ENCODE measurements at places on chromosomes 16 and 17.

DNA sequence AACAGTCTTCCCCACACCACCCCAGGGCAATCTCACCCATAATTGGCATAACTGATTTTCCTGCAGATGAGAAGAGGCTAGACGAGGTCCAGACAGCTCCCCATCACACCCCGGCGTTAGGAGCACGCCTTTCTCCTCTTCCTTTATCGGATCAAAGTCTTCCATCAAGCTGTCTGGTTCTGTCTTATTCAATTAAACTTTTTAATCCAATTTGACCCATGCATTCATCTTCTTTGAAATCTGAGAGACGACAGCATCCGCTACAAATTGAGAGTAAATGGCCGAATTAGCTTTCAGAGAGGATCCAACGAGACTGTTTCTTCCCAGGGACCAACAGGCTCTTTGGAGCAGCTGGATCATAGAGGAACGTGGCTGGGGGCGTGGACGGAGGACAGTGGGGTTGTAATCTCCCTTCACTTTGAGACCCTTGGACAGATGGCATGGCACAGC lies 44.4 kb upstream of the GPRC5B start:
- H3K27ac ChIP-seq = no peak overlapping the region
- no peaks in the 10 kb centered on the region for H3K4me1 ChIP-seq
- no peaks in the 10 kb centered on the region for H3K36me3 ChIP-seq

DNA sequence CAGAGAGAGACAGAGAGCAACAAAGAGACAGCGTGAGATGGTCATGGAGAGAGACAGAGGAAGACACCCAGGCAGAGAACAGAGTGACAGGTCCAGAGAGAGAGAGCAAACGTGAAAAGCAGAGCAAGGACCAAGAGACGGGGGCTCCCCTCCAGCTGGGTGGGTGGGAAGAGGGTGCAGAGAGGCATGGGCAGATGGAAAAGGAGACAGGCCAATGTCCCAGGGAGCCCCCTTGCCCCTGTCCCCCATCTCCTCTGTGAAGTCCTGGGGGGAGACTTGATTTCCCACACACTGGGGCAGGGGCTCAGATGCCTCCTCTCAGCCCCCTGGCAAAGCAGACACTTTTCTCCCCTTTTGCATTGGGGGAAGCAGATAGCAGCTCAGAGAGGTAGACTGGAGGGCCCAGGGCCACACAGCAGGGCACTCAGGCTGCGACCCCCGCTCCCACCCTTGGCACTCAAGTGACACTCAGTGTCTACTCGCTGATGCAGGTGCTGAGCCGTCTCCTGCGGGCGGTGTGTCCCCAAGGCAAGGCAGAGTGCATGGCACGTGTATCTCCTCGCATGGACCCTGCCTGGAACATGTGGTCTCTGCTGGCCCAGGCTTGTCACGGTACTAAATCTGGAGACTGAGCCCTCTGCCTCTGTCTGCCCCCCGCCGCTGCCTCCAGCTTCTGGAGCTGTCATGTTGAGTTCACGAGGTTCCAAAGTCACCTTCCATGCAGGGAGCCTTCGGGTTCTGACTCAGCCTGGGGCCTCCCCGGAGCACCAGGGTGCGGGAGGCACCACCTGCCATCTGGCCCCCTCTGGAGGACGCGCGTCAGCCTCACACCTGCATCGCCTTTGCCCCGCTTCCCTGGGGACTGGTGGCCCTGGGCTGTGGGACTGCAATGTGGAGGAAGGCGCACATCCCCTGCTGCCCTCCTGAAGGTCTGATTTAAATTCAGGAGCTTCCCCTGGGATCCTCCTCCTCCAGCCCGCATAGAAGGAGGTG lies 215.9 kb upstream of the GSE1 start:
- no peak overlapping the region for H3K4me3 ChIP-seq
- H3K27ac ChIP-seq = peak overlapping the region; percentile 68
- DNase-seq = no peak
- H3K4me1 ChIP-seq = peaks cover 29% of the 10 kb centered on the region
- H3K36me3 ChIP-seq = no peaks in the 10 kb centered on the region

GRCh38 chr16:82203198-82203597 lies 33.2 kb upstream of the MPHOSPH6 start:
- H3K27ac ChIP-seq = no peak overlapping the region
- H3K4me1 ChIP-seq = no peaks in the 10 kb centered on the region
- DNase-seq = no peak
- H3K4me3 ChIP-seq = no peak overlapping the region
- no peaks in the 10 kb centered on the region for H3K27me3 ChIP-seq

DNA sequence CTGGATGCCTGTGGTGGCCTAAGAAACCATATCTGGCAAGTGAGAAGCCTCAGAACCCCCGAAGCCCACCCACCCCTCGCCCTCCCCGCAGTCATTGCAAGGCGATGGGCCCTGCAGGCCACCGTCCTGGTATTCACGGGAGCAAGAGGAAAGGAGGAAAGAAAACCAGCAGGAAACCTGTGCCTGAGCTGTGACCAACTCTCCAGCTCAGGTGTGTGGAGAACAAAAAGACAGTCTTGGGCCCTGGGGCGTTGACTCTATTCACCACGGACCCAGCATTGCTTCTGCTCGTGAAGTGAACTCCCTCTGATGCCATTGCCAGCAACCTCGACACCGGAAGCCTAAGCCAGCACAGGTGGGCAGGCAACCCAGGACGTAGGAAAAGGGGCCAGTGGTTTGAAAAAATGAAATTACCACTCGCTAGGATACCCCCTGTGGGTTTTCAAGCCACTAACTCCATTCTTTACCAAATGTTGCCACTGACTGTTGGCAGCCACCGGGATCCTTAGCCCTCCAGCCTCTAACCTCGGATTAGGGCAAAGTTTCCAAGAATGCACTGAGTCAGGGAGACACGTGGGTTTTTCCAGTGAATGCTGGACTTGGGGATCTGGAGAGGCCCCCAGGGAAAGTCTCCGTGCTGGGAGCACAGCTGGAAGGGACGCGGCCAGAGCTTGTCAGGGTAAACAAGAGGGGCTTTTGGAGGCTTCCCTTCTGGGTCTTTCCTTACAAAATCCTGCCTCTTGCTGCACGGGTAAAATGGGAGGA lies 25.1 kb downstream of the FA2H start:
- no peak overlapping the region for H3K4me3 ChIP-seq
- no peak for DNase-seq
- no peak overlapping the region for H3K27ac ChIP-seq
- no peaks in the 10 kb centered on the region for H3K36me3 ChIP-seq
- H3K27me3 ChIP-seq = no peaks in the 10 kb centered on the region

- H3K4me1 ChIP-seq = peaks cover 6% of the 10 kb centered on the region
- peak overlapping the region; percentile 50 for H3K4me3 ChIP-seq
- peak overlapping the region; percentile 49 for H3K27ac ChIP-seq
Measured at GRCh38 chr17:39740357-39741111, 2.8 kb downstream of the GRB7 start.

DNA sequence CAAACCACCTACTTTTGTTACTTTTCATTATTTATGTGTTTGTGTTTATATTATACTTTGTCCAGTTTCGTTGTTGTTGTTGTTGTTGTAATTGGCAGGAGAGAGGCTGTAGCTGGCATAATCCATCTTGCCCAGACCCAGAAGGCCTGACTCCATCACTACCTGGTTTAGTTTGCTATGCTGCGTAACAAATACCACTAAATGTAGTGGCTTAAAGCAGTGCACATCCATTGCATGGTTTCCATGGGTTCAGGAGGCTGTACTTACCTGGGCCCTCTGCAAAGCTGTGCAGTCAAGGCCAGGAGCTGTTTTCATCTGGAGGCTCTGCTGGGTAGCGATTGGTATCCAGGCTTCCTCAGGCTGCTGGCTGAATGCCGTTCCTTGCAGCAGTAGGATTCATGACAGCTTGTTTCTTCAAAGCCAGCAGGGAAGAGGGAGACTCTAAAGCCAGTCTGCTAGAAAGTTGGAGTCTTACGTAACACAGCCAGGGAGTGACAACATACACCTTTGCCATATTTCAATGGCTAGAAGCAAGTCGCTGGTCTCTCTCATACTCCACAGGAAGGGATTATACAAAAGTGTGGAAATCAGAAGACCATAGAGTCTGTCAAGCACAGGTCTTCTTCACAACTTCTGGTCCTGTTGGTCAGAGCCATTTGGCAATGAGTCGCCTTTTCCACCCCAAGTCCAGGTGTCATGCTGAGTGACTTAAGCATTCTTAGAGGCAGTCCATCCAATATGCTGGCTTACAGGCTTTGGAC lies 41.1 kb downstream of the TNRC6C start:
- H3K4me1 ChIP-seq = peaks cover 10% of the 10 kb centered on the region
- H3K27ac ChIP-seq = no peak overlapping the region
- DNase-seq = no peak
- no peaks in the 10 kb centered on the region for H3K36me3 ChIP-seq
- H3K27me3 ChIP-seq = no peaks in the 10 kb centered on the region

DNA sequence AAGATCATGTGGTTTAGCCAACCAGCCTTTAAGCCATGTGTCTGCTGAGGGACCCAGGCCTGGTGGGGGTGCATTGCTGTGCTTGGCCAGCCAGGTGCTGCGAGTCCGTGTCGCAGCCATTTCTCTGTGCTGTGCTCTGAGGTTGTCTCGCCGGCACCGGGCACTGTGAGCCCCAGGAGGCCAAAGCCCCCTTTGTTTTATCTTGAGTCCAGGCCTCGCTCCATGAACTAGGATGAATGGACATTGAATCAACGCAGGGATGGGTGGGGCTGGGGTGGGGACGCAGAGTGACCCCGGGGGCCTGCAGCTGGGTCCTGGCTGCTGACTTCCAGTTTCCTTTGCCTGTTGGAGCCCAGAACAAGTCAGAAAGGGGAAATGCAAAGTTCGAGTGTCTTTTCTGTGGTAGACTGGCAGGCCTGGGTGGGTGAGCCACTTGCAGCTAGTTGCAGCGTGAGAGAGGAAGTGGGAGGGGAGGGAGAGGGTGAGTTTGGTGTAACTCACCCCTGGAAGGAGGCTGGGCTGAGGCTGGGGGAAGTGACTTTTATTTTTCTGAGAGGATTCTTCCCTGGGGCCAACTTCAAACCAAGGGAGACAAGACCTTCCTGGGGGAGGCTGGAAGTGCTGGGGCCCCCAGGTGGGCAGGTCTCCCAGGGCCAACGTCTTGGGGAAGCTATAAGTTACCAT lies 324.7 kb downstream of the SEC14L1 start:
- peaks cover 65% of the 10 kb centered on the region for H3K4me1 ChIP-seq
- H3K27ac ChIP-seq = peak overlapping the region; percentile 80
- DNase-seq = peak; percentile 65
- no peaks in the 10 kb centered on the region for H3K27me3 ChIP-seq
- no peaks in the 10 kb centered on the region for H3K36me3 ChIP-seq
- H3K4me3 ChIP-seq = peak overlapping the region; percentile 17

DNA sequence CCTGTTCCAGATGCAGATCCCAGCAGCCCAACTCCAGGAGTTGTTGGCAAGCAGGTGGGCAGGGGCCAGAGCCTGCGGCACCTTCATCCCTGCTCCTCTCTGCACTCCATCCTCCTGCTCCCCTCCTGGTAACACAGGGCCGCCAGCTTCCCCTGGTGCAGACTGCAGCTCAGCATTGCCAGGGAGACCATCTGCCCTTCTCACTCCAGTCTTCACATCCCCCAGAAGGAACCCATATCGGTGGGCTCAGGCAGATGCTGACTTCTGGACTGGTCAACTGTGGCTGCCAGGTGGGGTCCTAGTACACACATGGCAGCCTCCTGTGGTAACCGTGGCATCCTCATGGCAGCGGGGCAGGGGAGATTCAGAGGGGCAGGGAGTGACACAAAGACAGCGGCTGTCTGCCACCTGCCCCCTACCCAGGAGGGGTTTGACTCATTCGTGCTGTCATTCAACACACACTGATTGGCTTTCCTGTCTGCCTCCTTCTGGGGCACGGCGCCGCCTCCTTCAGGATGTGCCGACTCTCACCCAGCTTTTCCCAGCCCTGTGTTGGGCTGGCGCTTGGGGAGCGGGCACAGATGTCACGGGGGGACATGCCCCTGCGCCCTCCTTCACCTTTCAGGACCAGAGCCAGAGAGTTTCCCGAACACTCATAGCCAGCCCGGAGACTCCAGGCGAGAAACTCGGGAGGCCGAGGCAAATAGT lies 120.9 kb downstream of the CMIP start:
- H3K36me3 ChIP-seq = no peaks in the 10 kb centered on the region
- no peak for DNase-seq
- H3K27ac ChIP-seq = no peak overlapping the region
- peaks cover 6% of the 10 kb centered on the region for H3K4me1 ChIP-seq
- H3K27me3 ChIP-seq = no peaks in the 10 kb centered on the region
- no peak overlapping the region for H3K4me3 ChIP-seq

- no peak for DNase-seq
- no peak overlapping the region for H3K27ac ChIP-seq
- peaks cover 69% of the 10 kb centered on the region for H3K36me3 ChIP-seq
- H3K27me3 ChIP-seq = no peaks in the 10 kb centered on the region
Measured at GRCh38 chr17:82061047-82061925, 4.3 kb downstream of the DUS1L start.

DNA sequence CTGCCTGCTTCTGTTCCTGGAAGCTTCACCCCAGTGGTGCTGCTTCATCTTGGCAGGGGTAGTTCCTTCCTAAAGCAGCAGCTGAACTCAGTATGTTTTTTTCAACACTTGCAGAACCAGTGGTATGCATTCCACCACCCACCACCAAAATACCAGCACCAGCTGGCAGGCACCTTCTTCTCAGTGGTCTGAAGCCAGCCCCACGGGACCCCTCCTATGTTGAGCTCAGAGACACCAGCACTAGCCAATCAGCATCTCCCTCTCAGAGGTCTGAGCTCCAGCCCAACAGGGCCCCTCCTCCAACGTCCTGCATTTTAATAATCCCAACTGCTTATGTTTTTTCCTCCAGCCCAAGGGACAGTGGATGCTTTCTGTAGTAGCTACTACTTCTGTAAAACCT lies 299.6 kb upstream of the CCL2 start:
- no peaks in the 10 kb centered on the region for H3K36me3 ChIP-seq
- DNase-seq = no peak
- no peak overlapping the region for H3K27ac ChIP-seq
- H3K27me3 ChIP-seq = no peaks in the 10 kb centered on the region

DNA sequence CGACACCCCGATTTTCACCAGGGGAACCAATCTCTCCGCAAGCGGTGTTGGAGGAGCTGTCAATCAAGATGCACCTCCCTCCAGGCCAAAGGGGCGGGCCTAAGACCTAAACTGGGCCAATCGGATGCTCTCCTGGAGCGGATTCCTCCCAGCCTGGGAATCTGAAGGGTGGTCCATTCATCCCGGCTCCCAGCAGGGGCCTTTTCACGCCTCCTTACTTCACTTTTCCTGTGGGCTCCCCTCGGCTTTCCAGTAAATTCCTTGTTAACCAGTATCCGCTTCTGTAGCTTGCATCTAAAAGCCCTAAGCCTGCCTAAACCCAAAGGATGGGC lies 17.1 kb downstream of the C16orf74 start:
- no peaks in the 10 kb centered on the region for H3K27me3 ChIP-seq
- no peak overlapping the region for H3K4me3 ChIP-seq
- H3K27ac ChIP-seq = no peak overlapping the region
- no peaks in the 10 kb centered on the region for H3K4me1 ChIP-seq
- no peaks in the 10 kb centered on the region for H3K36me3 ChIP-seq
- DNase-seq = no peak

- H3K4me1 ChIP-seq = no peaks in the 10 kb centered on the region
- no peak for DNase-seq
- H3K4me3 ChIP-seq = no peak overlapping the region
Measured at GRCh38 chr16:72241930-72242329, 70.0 kb upstream of the PMFBP1 start.

GRCh38 chr16:71287911-71288310 lies 1.3 kb downstream of the CMTR2 start:
- peak overlapping the region; percentile 96 for H3K27ac ChIP-seq
- H3K27me3 ChIP-seq = no peaks in the 10 kb centered on the region
- peaks cover 36% of the 10 kb centered on the region for H3K36me3 ChIP-seq
- DNase-seq = no peak
- peaks cover 26% of the 10 kb centered on the region for H3K4me1 ChIP-seq
- peak overlapping the region; percentile 83 for H3K4me3 ChIP-seq

GRCh38 chr16:89955001-89955685 lies 6.6 kb downstream of the DEF8 start:
- no peak for DNase-seq
- H3K4me1 ChIP-seq = peaks cover 6% of the 10 kb centered on the region
- peaks cover 46% of the 10 kb centered on the region for H3K36me3 ChIP-seq
- no peaks in the 10 kb centered on the region for H3K27me3 ChIP-seq
- no peak overlapping the region for H3K4me3 ChIP-seq
- no peak overlapping the region for H3K27ac ChIP-seq
